Camera-type eye (tissue), 1 donor: ENCODE measurements at places on chromosomes 5 and 9. TPM values are rescaled to one million over a fixed set of nuclear protein-coding genes. Genes with fewer than 3 reads are reported as not detected.

The RAPGEF1 gene
- total RNA-seq = 52.0 TPM

The NCS1 gene
- 29.7 TPM for total RNA-seq

The GZMA gene
- total RNA-seq = 1.2 TPM

The SHOC1 gene
- total RNA-seq = not detected

The DNM1 gene
- 135 TPM for total RNA-seq

The SLC34A1 gene
- not detected for total RNA-seq

The ATG12 gene
- 85.8 TPM for total RNA-seq

The NOL8 gene
- 42.9 TPM for total RNA-seq

The ZNF883 gene
- total RNA-seq = 18.9 TPM
